ENCODE measurements at places on chromosomes 2 and 18.
A peak's percentile ranks its signal among the peaks of the same experiment; 100 is the strongest.

- DNase-seq, result no peak
These were observed 191.4 kb downstream of the LDLRAD4 start for GRCh38 chr18:13409997-13410396.

GRCh38 chr2:109396202-109397180 lies 217.3 kb downstream of the SEPTIN10 start:
- no peak for DNase-seq

GRCh38 chr2:223057569-223057968 lies 5.6 kb downstream of the KCNE4 start:
- DNase-seq, result no peak

GRCh38 chr18:5457462-5457957 lies 86.3 kb downstream of the EPB41L3 start:
- DNase-seq, result no peak

- DNase-seq, result no peak
These were observed 121.6 kb upstream of the CDC42EP3 start for GRCh38 chr2:37793004-37793403.

DNA sequence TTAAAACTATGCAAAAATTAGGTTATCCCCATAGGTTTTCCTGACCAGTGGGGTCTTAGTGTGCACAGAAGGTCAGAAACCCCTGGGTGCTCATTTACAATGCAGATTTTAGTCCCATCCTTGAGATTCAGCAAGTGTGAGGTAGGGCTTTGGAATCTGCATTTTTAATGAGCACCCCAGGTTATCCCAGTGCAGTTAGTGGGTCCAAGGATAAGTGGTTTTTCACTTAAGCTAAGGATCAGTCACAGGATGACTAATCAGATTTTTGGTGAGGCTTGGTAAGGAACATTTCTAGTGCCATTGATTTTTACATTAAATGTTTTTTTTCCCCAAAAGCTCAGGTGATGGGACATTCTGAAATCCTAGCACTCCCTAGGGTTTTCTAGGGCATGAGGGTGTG lies 50.7 kb upstream of the MGAT5 start:
- no peak for DNase-seq

DNA sequence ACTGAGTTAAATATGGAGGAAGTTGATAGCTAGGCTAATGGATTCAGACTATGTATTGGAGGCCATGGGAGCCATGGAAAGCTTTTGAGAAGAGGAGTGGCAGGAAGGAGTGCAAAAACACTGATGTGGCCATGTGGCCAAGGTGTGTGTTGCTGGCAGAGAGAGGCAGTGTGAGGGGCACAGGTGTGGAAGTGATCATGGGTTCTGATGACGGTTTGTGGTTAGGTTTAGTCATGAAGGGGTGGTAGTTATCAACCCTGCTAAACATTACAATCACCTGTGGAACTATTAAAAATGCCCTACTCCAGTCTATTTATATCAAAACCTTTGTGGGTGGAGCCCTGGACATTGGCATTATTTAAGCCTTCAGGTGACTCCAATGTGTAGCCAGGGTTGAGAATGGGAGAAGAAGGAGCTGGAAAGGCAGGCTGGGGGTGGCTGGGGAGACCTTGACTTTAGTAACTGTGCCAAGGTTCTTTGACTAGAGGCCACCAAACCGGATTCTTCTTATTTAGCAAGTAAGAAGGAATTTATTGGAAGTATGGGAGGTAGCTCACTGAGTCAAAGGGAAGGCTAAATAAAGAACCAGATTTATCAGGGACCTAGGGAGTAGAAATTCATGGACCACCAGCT lies 13.5 kb downstream of the GPR39 start:
- DNase-seq, result no peak

- no peak for DNase-seq
These were observed 342.4 kb downstream of the INSIG2 start for GRCh38 chr2:118430510-118431164.

DNA sequence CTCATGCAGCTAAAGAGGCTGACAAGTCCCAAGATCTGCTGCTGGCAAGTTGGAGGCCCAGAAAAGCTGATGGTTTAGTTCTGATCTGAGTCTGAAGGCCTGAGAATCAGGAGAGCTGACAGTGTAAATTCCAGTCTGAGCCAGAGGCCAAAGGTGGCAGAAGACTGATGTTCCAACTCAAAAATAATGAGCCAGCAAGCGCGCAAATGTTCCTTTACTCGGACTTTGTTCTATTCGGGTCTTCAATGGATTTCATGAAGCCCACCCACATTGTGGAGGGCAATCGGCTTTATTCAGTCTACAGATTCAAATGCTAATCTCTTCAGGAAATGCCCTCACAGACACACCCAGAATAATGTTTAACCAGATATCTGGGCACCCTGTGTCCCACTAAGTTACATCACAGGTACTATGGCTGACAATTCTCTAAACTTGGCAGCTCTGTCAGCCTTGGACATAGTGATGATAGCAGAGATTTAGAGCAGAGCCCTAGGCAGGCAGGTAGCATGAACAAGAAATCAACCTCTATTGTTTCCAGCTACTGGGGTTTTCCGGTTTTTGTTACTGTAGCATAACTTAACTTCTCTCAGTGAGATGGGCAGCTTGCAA lies 318.5 kb downstream of the HRH4 start:
- no peak for DNase-seq

DNA sequence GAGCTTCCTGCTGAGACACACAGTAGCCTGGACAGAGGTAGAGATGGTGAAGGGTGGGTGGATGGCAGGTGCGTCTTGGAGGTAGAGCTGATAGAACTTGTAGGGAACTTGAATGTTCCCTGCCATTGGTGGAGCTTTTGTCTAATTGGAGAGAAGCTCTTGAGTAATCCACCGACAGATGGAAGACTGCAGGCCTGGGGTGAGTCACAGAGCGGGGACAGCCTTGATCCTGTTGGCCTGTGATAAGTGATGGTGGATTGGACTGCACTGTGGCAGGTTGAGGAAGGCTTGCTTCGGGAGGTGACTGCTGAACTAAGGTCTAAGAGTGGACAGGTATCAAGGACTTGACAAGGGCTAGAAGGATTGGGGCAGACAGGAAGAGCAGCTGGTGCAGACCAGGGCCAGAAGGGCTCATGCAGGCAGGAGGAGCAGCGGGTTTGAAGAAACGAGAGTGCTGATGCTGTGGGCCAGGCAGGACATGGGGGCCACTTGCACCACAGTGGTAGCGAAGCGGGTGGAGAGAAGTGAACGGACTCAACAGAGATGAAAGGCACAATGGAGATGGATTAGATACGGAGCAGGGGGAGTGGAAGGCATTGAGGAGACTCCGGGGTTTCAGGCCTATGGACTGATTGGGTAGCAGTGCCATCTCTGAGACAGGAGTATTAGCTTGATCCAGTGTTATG lies 16.3 kb downstream of the CABLES1 start:
- DNase-seq, result no peak

GRCh38 chr2:138244501-138244925 lies 257.1 kb upstream of the SPOPL start:
- no peak for DNase-seq

GRCh38 chr18:37537868-37538525 lies 27.6 kb downstream of the CELF4 start:
- peak; percentile 75 for DNase-seq

GRCh38 chr18:24208270-24209035 lies 69.6 kb downstream of the CABYR start:
- no peak for DNase-seq

GRCh38 chr2:224378701-224379097 lies 23.2 kb downstream of the FAM124B start:
- no peak for DNase-seq

- DNase-seq, result no peak
These were observed 106.4 kb downstream of the VAPA start for GRCh38 chr18:10020171-10020570.

GRCh38 chr2:73033142-73033765 lies 38.3 kb downstream of the SFXN5 start:
- DNase-seq, result no peak

- DNase-seq, result no peak
These were observed 68.3 kb downstream of the REV1 start for GRCh38 chr2:99421469-99421868.

DNA sequence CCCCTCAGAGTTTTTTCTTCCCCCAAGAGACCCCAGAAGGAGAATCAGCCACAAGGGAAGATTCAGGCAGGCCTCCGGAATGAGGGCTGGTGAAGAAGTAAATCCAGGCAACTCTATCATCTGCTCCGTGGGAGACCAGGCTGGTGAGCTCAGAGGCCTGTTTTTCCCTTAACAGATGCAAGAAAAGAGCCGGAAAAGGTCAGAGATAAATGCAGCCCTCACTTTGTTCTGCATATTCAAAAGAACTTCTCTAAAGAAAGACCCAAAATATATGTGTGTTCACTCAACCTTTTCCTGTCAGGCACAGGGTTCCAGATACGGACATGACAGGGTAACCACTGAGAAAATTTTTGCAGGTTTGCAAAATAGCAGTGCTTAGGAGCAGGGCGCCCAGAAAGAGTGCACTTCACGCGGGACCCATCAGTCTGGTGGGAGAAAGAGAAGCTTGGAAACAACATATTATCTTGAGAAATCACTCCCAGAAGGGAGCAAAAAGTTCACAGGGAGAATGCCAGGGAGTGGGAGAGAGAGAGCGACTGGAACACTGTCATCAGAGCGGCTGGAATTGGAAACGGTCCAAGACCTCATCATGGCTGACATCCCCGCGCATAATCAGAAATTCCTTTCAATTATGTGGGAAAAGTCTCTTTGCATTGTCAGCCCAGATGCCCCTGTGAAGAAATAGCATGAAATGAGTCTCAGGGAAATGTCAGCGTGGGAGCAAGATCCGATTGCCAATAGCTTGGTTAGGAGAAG lies 244.8 kb upstream of the SLC14A2 start:
- no peak for DNase-seq

GRCh38 chr2:172335736-172336135 lies 91.7 kb upstream of the ITGA6 start:
- DNase-seq, result no peak

- DNase-seq, result no peak
These were observed 10.9 kb upstream of the HS6ST1 start for GRCh38 chr2:128329607-128330006.

DNA sequence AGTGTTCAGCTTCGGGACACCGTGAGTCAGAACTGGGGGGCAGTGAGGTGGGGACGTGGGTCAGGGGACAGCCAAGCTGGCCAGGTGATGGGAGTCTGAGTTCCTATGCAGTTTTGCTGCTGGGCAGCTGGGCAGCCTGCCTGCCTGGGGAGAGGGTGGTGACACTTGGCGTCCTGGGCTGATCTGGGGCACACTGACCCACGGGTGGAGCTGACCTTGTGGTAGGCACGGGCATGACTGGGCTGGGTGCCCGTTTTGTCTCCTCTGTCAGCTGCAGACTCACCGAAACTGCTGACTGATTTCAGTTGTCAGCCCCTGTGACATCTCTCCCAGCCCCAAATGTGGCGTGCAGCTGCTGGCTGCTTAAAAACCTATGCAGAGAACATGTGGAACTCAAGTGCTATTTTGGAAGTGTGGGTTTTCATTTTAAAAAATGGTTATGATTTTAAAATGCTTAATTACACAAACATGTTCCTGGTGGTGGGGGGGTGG lies 32.6 kb upstream of the E2F6 start:
- DNase-seq, result peak; percentile 97

DNA sequence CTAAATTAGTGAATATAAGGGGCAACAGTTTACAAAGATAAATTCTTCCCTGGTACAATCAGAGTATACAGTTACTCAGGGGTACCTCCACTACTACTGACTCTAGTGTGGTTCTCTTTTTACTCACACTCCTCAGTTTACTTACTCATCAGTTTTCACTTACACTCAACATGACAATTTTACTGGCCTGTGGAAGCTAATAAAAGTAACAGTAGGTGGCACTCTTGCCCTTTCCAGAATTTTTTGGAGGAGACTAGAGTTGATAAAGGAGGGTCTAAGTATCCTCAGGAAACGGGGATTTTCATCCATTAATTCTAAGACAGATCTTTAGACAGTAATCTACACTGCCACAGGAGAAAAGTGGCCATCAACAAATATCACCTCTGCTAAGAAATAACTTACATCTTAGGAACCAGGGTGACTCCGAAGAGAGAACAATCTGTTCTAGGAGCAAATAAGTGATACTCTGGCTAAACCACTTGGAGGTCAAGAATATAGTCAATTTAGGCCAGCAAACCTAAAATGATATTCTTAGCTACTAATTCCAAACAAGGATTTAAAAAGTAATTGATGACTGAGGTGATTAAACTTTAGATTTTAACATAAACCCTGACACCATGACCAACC lies 61.3 kb downstream of the ATL2 start:
- peak; percentile 54 for DNase-seq

GRCh38 chr2:229387866-229388265 lies 116.8 kb upstream of the PID1 start:
- no peak for DNase-seq

GRCh38 chr2:64143169-64144056 lies 807 bp downstream of the PELI1 start:
- DNase-seq, result peak; percentile 51

DNA sequence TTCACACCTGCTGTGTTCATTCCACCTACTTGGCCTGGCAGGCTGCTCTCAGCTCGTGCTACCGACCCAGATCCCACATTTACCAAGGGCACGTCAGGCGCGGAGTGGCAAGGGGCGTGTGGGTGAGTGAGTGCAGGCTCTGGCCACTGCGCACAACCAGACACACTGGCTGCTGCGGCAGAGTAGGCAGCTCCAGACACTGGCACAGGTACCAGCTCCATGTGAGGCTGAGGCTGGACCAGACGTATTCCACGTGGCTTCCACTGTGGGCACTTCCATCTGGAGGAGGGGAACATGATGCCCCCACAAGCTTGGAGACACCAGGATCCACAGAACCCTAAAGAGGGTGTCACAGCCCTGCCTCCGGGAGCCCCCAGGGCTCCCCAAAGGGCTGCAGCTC lies 74.6 kb upstream of the ZNF804A start:
- no peak for DNase-seq

- DNase-seq, result no peak
These were observed 613.4 kb downstream of the ARHGAP15 start for GRCh38 chr2:143742581-143742980.

GRCh38 chr18:62954366-62954765 lies 239.0 kb downstream of the PHLPP1 start:
- DNase-seq, result no peak

DNA sequence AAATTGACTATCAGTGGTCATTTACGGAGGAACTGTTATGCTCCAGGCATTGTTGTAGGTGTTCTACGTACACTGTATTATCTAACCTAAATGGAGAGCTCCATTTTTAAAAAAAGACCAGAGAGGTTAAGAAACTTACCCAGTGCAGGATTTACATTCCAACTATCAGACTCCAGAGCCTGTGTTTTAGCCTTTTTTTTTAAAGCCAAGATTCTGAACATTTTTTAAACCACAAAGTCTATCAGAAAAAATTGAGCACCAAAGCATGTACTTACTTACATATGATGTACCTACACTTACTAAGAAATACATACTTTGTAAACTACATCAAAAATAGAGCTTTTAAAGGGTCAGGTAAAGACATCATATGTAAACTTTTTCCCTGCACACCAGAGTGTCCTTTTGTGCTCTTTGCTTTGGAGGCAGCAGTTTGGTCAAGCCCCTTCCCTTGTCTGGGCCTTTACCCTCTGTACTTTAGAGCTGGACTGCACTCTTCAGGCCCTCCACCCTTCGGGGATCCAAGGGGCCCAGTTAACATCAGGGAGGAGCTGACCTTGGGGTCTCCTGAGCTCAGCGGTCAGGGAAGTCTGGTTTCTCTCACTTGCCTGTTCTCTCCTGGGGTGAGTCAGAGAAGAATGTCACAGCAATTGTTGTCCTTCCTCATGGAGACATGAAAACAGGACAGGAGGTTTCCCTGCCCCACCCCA lies 58.4 kb downstream of the ITGB1BP1 start:
- no peak for DNase-seq

- no peak for DNase-seq
These were observed 11.4 kb downstream of the CHMP1B start for GRCh38 chr18:11862468-11863137.

GRCh38 chr18:62066102-62066818 lies 120.6 kb downstream of the PIGN start:
- DNase-seq, result no peak

- no peak for DNase-seq
These were observed 458.3 kb upstream of the SYT4 start for GRCh38 chr18:43735570-43735969.

Data from RPMI8226 (cell line).